Stimulated activated CD4-positive, alpha-beta T cell treated with anti-CD3 and anti-CD28 coated beads, Interleukin-2, amount 100 ng/mL, for 4 hours (primary cell): ENCODE measurements at places on chromosomes 7 and 10.

DNA sequence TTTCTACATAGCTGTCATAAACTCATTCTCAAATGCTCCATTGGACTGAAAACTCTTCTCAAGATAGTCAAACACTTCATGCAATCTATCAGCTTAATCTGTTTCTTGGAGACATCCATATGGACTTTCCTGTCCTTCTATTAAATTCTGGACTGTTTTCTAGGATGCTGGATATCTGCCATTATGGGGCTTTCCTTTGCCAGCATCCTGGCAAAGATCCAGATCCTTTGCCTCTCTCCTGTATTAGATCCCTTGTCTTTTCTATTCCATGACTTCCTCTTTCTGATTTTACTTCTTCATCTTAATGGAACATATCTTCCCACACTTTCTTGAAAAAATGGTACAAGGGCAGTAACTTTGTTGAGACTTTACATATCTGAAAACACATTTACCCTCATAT is 35.9 kb upstream of the SKAP2 start:
- no peak for DNase-seq

- DNase-seq: no peak
These were observed 1.3 kb downstream of the RFC2 start for GRCh38 chr7:74252893-74253292.

- DNase-seq: no peak
These were observed 3.5 kb downstream of the GSTO1 start for GRCh38 chr10:104258209-104258608.

GRCh38 chr10:123884351-123884906 is 7.2 kb downstream of the CPXM2 start:
- no peak for DNase-seq

- DNase-seq: no peak
These were observed 181.9 kb downstream of the DGKI start for GRCh38 chr7:137664846-137665245.

- DNase-seq: no peak
These were observed 208.8 kb upstream of the HPS1 start for GRCh38 chr10:98655492-98655891.

- DNase-seq: no peak
These were observed 223.3 kb downstream of the MLLT10 start for GRCh38 chr10:21757185-21757901.

DNA sequence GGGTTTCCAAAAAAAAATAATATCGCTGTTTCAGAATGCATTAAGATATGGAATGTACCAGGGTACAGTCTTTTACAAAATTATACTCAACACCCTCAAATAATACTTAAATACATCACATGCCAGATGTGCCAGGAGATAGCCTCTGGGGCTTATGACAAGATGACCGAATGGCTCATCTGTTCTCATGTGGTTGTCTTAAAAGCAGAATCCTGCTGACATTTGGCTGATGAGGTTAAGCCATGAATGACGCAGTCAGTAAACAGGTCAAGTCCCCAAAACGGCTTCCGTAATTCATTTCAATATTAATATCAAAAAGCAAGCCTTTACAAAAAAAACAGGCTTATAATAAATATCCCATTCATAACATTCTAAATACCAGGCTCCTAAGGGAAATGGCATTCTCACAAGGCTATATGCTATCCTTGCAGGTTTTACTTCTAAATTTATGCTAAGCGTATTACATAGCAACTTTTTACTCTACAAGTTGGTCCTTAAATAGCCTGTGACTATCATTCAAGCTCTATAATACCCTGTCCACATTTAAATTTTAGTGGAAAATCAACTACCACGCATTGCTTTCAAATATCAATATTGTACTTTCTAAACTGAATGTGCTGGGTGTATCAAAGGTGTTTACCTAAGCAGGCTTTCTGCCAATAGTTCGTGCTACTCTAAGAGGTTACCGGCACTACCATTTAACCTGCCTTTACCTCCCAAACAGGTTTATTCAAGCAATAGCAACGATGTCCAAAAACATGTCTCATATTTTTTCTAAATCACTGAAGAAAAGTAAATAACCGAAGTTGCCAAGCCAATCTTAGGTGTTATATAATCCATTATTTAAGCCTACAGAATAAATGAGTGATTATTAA is 15.6 kb downstream of the SMURF1 start:
- no peak for DNase-seq

GRCh38 chr7:158406801-158407200 is 180.8 kb downstream of the PTPRN2 start:
- no peak for DNase-seq

DNA sequence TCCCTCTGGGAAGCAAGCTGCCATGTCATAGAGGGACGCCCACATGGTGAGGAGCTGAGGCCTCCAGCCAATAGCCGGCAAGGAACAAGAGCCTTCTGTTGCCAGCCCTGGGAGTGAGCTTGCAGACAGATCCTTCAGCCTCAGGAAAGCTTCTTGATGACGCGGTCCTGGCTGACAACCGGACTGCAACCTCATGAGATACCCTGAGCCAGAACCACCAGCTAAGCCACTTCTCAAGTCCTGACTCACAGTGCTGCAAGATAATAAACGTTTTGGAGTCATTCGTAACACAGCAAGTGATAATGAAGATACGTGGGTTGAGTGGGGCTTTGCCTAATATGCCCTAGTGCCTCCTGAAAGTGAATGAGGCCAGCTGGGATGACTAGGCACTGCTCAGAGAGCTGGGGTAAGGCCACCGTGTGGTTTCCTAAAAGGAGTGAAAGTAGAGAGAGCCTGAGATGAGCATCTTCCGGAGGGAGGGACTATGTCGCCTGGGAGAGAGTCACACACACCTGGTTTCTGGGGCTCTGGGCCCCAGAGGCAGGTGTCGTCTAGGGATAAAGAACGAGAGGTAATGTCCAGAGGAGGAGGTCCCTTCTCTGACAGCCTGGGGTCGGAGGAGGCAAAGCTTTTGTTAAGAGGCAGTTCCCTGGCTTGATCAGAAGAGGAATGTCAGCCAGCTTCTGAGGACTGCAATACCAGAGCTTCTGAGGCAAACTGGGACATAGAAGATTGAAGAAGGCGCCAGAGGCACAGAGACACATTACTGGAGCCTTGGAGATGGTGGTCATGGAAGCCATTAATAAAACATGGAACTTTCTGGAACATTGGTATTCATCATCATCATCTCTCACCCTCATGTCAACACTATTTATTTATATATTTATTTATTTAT is 53.6 kb downstream of the PYROXD2 start:
- DNase-seq: no peak

GRCh38 chr10:34716234-34716633 is 98.9 kb downstream of the PARD3 start:
- DNase-seq: no peak

DNA sequence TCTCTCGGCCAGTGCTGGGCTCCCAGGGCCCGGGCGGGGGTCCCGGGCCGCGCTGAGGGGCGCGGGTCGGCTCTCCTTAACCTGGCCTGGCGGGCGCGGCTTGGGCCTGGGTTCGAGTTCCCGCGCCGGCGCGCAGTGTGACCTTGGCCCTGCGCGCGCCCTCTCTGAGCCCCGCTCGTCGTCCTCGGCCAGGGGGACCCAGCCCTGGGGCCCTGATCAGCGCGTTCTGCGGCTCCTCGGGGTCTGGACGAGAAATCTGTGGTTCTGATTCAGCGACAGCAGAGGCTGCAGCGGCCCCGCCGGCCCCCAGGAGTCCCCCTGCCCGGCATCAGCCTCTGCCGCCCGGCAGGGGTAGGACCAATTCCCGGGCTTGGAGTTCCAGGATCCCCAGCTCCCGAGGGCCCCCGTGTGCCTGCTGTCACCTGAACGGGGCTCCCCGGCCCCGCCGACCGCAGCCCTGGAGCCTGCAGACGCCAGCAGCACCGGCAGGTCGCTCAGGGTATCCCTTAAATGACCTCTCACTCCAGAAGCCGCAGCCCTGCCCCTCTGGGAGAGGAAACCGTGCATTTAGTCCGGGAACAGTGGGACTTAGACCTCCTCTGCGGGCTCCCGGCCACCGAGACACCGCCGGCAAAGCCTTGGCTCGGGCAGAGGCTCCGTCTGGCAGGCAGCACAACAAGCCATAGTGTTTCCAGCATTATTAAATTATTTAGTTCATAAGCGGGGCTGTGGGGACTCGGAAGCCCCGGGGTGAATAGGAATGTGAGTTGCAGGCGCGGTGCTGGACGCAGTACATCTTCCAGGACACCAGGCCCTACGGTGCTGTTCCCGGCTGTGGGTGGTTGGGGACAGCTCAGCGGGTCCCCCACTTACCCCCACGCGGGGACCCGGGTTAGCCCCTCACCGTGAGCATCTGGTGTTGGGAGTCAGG is 572 bp downstream of the CHST12 start:
- DNase-seq: no peak

- DNase-seq: no peak
These were observed 69.0 kb downstream of the VIPR2 start for GRCh38 chr7:159075563-159076238.

DNA sequence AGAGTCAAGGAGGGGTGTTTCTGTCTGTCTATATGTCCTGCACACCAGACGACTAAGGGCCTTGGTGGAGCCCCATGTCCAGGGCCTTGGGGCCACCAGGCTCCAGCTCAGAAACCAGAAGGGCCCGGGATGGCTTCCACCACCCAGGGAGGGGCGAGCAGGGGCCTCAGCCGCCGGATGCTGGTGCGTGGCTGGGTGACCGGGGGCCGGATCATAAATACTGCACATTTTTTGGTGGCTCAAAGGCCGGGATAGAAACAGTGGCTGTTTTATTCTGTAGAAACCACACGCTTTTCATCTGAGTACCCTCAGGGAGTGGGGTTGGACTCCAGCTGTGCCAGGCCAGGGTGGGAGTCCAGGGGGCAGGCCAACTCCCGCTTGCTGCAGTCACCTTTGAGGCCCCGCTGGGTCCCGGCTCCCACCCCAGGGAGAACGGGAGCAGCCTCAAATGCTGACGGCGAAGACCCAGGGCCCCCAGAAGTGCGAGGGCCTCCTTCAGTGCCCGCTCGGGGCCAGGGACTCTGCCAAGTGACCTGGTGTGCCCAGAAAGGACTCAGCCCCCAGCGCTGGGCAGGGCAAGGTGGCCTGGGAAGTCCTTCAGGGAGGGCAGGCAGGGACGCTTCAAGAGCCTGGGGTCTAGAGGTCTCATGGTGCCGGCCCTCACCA is 28.2 kb downstream of the PDGFA start:
- DNase-seq: no peak

- DNase-seq: no peak
These were observed 36.2 kb upstream of the BMPER start for GRCh38 chr7:33869176-33869575.

GRCh38 chr10:121425623-121426022 is 172.6 kb downstream of the FGFR2 start:
- DNase-seq: no peak

GRCh38 chr10:109880886-109881768 is 42.2 kb downstream of the XPNPEP1 start:
- no peak for DNase-seq

DNA sequence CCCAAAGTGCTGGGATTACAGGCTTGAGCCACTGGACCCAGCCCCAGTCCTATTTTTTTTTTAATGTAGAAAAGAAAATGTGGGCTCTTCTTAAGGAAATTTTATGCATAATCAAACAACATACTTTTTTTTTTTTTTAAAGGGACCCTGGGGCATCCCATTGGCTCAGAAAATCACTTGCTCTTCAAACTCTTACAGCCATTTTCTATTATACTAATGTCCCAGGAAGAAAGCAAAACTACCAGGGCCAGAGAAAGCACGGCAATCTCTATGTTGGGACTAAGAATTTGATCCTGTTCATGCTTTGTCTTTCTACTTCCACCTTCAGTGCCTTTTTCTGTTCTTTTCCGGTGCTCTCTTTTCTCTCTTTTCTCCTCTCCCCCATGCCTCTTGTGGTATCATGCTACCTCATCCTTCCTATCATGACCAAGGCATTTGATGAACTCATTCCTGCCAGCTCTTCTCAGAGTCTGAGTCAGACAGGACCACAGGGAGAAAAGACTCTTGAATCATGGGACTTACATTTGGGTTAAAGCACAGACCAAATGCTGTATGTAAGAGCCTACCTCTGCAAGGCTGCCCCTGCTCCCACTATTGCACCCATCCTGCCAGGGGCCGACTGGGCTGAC is 76.4 kb upstream of the CCNY start:
- no peak for DNase-seq
